ENCODE measurements at places on chromosomes 2 and 18.

GRCh38 chr2:238903141-238903540 is 55.3 kb downstream of the TWIST2 start:
- no peak for DNase-seq

- no peak for DNase-seq
Observed at GRCh38 chr2:229350883-229351282, 79.8 kb upstream of the PID1 start.

DNA sequence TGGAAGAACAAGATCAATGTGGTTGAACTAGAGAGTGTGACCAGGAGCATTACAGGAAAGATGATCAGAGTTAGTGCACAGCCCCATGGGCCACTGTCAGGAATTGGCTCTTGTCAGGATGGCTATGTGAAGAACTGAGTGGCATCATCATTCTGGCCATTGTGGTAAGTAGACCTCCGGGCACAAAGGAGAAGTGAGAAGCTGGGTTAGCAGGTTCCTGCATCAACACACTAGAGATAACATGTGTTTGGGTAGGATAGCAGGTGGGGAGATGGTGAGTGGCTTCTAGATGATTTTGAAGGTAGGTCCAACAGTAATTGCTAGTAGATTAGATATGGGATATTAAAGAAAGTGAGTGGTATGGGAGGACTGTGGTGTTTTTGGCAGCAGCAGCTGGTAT is 408.2 kb downstream of the TSN start:
- no peak for DNase-seq

GRCh38 chr2:88067189-88067588 is 436 bp upstream of the SMYD1 start:
- DNase-seq, result no peak

DNA sequence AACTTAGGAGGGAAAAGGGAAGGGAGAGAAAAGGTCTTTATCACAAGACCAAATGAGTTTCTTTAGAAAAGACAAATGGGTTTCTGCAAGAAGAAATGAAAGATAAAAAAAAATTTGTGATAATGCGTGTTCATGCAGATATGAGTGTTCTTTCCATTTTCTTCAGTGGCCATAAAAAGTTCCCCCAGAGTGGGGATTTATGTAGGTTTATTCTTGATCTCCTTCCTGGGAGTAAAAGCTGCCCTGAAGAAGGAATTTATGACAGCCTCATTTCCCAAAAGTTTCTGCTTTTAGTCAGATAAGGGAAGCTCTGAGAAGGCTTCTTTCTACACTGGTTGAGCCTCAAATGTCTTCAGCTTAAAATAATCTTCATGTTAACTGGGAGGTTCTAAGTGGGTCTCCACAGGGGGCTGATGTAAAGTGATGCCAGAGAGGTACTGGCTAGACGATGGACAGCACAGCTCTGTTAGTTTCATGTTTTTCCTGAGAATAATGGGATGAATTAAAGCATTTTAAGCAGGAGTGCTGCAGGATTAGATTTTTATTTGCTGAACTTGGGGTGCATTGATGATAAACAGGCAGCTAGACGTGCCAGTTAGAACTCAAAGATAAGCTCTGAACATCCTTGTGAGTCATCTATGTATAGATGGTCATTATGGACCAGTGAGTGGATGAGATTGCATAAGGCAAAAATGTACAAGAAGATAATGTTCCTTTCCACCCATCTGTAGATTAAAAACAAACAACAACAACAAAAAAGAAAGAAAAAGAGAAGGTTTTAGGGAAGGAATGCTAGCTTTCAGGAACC is 99.4 kb upstream of the MSH2 start:
- no peak for DNase-seq

DNA sequence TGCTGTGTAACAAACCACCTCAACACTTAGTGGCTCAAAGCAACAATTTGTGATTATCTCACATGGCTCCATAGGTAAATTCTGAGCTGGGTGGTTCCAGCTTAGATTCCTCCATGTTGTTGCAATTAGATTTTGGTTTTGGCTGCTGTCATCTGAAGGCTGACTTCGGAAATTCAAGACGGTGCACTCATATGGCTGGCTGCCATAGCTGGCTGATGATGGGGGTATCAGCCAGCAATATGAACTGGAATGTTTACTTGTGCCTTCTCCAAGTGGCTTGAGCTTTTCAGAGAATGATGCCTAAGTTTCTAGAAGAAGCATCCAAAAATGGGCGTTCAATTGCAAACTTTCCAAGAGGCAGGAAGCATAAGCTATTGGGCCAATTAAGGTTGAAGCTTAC is 213.1 kb downstream of the GCA start:
- no peak for DNase-seq

DNA sequence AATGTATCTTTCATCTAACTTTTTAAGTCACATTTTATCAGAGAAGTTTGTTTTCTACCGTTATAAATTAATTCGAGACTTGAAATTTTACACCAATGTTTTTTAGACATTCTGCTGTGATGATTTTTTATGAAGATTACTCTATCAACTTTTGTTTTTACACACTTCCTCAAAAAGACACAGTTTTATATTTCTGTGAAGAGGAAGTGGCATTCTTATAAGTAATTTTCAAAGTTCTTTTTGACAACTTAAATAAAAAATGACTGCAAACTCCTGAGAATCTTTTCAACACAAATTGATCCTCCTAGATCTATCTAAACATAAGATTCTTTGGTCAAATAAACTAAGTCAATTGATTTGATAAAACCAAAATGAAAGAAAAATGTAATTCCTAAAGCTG is 13.7 kb downstream of the ANKRD44 start:
- no peak for DNase-seq

- DNase-seq, result no peak
Observed at GRCh38 chr2:129923265-129924091, 56.0 kb upstream of the RAB6C start.

GRCh38 chr18:63301434-63301833 is 18.1 kb downstream of the BCL2 start:
- DNase-seq, result no peak

Data from frontal cortex (tissue), 4 donors.